Astrocyte (in vitro differentiated cells and primary cell): ENCODE measurements at places on chromosomes 3 and 15. TPM values are rescaled to one million over a fixed set of nuclear protein-coding genes. Genes with fewer than 3 reads are reported as not detected.

The BCHE gene
- total RNA-seq: 9.2 and 10.6 TPM in 2 replicates

The ECE2 gene
- not detected in 2 replicates for total RNA-seq

The ATRIP gene
- 6.2 and 6.6 TPM in 2 replicates for total RNA-seq

The PCSK6 gene
- total RNA-seq: 0.36 and 1.3 TPM in 2 replicates

The PLA2G4B gene
- total RNA-seq: 1.5 and 1.8 TPM in 2 replicates

DNA sequence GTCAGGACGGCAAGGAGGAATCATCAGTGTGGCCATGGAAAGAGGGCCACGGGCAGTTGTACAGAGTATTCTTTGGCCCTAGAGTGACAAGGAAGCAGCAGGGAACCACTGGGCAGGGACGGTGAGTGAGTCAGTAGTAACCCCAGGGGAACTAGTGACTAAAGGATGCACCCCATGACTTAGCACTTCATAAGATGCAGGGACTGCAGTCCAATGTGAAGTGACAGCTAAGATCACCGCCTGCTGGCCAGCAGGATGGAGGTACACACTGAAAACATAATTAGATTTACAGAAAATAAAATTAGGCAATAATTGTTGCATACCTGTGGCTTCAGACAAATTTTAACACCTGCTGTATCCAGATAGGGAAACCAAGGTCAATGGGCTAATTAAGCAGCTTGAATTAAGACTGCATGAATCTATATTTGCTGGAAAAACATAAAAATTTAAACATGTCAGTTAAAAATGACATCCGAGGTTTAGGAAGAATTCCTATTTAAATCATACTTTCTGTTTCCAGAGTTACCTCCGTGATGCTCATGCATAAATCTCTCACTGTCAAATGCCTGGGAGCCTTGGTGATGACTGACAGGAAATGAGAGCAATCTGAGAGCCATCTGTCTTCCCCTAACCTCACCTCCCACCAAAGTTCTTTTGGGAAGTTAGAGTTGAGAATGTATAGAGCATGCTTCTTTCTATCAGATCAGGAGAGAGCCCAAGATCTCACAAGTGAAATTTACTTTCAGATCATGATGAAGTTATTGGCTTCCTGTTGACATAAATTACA, 56.5 kb downstream of the DCLK3 start:
- no peak overlapping the region for H3K27ac ChIP-seq
- H3K36me3 ChIP-seq: no peaks in the 10 kb centered on the region
- no peaks in the 10 kb centered on the region for H3K27me3 ChIP-seq
- no peak overlapping the region for H3K4me3 ChIP-seq
- peak; percentile 18 for DNase-seq

DNA sequence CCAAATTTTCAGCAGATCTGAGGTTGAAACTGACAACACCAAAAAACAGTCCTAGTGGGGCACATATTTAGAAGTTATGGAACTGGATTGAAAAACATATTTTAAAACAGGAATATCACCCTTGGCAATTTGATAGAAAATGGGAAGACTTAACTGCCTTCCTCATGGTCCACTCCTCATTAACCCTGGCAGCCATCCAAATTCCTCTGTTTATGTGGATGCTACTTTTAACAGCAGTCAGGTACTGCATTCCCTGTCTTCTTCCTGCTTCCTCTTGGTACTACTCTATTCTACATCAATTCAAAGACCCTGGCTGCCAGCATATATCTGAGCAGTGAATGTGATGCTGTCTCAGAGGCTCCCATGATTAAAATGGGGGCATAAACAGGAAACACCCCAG, 54.3 kb downstream of the PDE8A start:
- no peaks in the 10 kb centered on the region for H3K27me3 ChIP-seq
- no peak for DNase-seq
- no peaks in the 10 kb centered on the region for H3K4me1 ChIP-seq
- H3K27ac ChIP-seq: no peak overlapping the region
- H3K36me3 ChIP-seq: no peaks in the 10 kb centered on the region

DNA sequence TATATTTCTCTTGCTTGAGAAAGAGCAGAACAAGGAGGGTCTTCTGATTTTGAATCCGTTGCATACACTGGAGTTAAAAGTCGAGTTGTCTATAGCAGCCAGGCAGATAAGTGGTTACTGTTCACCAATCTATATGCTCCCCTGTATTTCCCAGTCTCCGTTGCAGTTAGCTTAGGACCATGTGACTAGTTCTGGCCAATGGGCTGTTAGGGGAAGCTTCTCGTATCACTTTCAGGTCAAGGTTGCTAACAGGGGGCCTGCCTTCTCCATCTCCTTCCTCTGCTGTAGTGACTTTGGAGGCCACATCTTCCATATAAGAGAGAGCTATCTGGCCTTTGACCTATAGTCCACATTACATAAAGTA, 188.5 kb upstream of the KBTBD8 start:
- H3K36me3 ChIP-seq: no peaks in the 10 kb centered on the region
- H3K27me3 ChIP-seq: no peaks in the 10 kb centered on the region
- no peak for DNase-seq
- no peak overlapping the region for H3K4me3 ChIP-seq
- no peak overlapping the region for H3K27ac ChIP-seq

The CNTN4 gene
- total RNA-seq: not detected in 2 replicates

The ALDH1A2 gene
- total RNA-seq: 0.98 and 1.7 TPM in 2 replicates

The FBXL22 gene
- 0.34 and 0.43 TPM in 2 replicates for total RNA-seq

- no peak for DNase-seq
- H3K36me3 ChIP-seq: no peaks in the 10 kb centered on the region
- H3K4me3 ChIP-seq: no peak overlapping the region
- no peak overlapping the region for H3K27ac ChIP-seq
- H3K4me1 ChIP-seq: no peaks in the 10 kb centered on the region
- peaks cover 3% of the 10 kb centered on the region for H3K27me3 ChIP-seq
Observed at GRCh38 chr3:50592568-50592967, 19.0 kb downstream of the CISH start.

The IL20RB gene
- 22.0 and 23.6 TPM in 2 replicates for total RNA-seq

GRCh38 chr3:68764554-68764953, 167.8 kb downstream of the TAFA4 start:
- DNase-seq: no peak
- H3K27me3 ChIP-seq: no peaks in the 10 kb centered on the region
- H3K27ac ChIP-seq: no peak overlapping the region
- no peak overlapping the region for H3K4me3 ChIP-seq

The SMAD6 gene
- 2.7 and 4.0 TPM in 2 replicates for total RNA-seq

DNA sequence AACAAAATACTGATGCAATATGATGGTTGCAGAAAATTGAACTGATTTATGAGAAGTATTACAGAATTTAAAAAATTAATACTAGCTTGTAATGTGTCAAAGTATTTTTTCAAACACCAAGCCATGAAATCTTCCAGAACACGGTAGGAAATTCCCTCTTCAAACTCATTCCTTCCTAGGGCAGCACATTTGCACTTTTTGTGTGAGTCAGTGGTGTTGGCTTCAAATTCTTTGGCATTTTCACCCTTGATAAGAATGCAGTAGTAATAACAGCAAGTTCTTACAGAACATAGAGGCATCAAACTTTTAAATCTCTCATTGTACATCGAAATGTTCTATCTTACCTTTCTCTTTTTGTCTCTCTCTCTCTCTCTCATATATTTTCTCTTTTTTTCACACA, 191.8 kb downstream of the CGGBP1 start:
- H3K27me3 ChIP-seq: no peaks in the 10 kb centered on the region

GRCh38 chr15:36609793-36610192, 30.4 kb downstream of the CDIN1 start:
- no peak overlapping the region for H3K4me3 ChIP-seq
- H3K4me1 ChIP-seq: peaks cover 12% of the 10 kb centered on the region
- H3K27me3 ChIP-seq: no peaks in the 10 kb centered on the region
- H3K27ac ChIP-seq: no peak overlapping the region
- no peak for DNase-seq

GRCh38 chr15:98025237-98025636, 64.7 kb downstream of the ARRDC4 start:
- H3K27me3 ChIP-seq: no peaks in the 10 kb centered on the region
- DNase-seq: peak; percentile 62

The HSPBAP1 gene
- 4.1 and 4.3 TPM in 2 replicates for total RNA-seq
